ENCODE measurements at places on chromosomes 3 and 15.

- DNase-seq: no peak
Measured at GRCh38 chr3:7333125-7333524, 472.2 kb downstream of the GRM7 start.

GRCh38 chr3:181999314-181999713, 287.6 kb downstream of the SOX2 start:
- DNase-seq: no peak

DNA sequence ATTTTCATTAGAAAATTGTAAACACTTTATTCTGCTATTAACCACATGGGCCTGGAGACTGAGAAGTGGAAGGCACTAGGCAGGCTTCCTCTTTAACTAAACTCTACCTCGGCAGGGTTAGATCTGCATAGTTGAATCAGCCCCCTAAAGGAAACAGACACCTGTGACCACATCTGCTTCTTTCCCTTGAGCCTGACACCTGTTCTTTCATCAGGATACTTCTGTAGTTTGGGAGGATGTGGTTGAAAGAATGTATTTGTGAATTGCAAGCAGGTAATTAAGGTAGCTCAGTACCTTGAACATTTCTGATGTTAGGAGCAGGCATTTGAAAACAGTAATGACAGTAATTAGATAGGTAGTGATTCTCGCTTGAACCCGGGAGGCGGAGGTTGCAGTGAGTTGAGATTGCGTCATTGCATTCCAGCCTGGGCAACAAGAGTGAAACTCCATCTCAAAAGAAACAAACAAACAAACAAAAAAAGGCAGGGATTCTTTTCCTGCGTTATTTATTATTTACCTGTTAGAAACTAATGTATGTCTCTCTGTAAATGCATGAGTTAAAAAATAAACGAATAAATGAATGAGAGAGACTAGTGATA, 468.5 kb downstream of the NLGN1 start:
- DNase-seq: no peak

DNA sequence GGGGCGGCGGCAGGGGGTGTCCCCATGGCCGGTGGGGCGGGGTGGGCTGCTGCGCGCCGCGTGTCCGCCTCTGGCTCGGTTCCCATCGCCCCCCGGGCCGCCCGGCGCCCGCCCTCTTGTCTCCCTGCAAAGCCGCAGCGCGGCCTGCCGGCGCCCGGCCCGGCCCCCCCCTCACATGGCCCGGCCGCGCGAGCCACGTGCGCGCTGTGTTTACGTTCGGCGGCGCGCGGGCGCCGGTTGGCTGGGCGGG, 502 bp downstream of the NR1D2 start:
- DNase-seq: no peak

DNA sequence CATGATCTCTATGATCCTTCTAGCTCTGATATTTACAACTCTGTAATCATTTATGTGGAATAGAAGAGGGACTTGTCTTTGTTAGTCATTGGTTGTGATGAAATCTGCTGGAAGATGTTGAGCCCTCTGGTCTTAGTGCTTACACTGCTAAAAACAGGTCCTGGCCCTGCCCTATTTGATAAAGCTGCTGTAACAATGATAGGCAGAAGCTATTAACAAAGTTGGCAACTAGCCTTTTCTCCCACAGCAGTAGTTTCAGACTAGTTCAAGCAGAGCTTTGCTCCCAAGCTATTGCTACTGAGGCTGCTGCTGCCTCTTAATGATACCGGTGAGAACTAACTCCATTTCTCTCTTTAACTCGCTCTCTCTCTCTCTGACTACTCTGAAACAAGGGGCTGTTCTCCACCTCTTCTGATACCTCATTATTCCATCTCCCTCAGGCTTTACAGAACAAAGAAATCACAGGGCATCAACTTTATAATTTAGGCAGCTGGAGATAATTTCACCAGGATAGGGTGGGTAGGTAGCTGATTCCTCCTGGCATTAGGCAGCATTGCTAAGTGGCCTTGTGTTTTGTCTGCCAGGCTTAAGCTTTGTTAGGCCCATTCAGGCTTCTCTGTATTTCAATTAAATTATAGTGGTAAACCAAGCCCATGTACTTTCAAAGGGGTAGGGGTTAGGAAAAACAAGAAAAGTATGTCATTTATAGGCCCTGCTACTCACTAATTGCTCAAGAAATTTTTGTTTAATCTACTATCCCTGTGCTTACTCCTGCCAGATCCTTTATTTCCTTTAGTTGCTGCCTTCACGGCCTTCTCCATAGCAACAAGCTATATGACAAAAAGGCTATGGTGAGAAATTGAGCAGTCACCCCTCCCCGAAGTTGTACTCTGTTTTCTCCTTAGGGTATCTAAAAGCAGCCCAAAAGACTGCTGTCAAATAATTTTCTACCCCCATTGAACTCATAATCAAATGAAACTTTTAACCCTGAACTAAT, 139.6 kb downstream of the RBPMS2 start:
- DNase-seq: no peak

DNA sequence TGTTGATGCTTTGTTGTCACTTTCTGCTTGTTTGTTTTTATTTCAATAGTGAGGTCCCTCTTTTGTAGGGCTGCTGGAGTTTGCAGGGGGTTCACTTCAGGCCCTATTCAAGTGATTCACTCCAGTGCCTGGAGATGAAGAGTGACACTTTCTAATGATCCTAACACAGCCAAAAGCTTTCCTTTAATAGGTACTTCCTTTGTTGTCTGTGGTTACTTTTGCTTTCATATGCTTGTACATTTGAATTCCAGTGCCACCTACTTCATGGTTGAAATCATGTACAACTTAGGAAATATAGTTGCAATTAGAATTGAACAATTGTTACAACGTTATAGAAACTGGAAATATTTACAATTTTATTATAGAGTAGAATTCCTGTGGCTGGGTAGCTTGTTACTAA, 466.8 kb upstream of the EPHA3 start:
- DNase-seq: no peak

DNA sequence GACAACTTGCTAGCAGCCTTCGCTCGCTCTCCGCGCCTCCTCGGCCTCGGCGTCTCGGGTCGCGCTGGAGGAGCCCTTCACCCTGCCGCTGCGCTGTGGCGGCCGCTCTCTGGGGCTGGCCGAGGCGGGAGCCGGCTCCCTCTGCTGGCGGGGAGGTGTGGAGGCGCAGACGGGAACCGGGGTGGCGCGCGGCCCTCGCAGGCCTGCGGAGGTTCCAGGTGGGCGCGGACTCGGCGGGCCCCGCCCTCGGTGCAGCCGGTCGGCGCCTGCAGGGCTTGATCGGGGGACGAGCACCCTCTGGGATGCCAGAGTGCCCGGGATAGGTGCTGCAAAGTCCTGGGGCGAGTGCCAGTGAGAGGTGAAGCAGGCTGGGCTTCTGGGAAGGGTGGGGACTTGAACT, 989.9 kb downstream of the ROBO2 start:
- DNase-seq: no peak

DNA sequence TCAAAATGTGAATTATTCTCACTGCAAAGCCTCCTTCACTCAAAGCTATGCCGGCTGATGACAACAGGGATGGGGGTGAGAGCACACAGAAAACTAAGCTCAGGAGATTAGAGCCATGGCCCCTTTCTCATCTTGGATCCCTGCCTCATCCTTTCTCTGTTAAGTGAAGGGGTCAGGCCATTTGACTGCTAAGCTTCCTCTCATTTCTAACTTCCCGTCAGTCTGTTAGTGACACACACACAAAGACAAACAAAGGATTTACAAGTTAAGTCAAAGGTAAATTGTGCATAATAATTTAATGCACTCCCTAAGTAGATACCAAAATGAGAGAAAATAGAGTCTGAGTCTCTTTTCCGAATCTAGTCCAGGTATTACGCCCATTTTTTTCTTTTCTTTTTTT, 1.2 kb downstream of the SS18L2 start:
- no peak for DNase-seq

- peak; percentile 13 for DNase-seq
Measured at GRCh38 chr3:134485075-134485717, 589 bp downstream of the ANAPC13 start.

DNA sequence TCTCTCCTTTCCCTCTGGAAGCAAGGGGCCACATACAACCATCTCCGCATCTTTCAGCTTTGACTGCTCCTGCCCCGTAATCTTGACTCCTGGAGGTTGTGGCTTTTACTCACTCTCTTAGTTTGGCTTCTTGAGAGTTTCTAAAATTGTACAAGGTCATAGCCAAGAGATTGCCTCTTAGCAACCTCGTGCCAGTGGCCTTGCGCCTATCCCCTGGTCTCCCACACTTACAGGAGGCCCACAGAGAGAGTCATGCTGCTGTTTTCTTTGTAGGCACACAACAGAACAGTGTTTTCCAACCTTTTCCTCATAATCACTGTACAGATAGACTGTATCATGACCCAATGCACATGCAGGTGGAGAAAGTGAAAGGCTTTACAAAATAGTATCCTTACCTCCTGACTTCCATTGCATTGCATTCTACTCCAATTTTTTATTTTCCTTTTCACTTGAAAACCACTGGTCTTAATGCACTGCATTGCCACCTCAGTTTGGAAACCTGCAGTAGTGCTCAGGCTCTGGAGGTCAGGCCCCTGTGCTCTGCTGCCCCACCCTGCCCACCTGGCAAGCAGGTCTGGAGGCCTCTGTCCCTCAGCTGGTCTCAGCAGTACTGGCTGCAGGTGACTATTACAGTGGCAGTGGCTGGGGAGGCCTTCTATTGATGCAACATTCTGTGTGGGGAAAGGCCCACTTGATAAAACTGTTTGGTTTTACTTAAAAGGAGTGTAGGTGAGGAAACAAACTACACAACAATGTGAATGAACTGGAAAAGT, 156.2 kb downstream of the DNAJB8 start:
- DNase-seq: no peak

DNA sequence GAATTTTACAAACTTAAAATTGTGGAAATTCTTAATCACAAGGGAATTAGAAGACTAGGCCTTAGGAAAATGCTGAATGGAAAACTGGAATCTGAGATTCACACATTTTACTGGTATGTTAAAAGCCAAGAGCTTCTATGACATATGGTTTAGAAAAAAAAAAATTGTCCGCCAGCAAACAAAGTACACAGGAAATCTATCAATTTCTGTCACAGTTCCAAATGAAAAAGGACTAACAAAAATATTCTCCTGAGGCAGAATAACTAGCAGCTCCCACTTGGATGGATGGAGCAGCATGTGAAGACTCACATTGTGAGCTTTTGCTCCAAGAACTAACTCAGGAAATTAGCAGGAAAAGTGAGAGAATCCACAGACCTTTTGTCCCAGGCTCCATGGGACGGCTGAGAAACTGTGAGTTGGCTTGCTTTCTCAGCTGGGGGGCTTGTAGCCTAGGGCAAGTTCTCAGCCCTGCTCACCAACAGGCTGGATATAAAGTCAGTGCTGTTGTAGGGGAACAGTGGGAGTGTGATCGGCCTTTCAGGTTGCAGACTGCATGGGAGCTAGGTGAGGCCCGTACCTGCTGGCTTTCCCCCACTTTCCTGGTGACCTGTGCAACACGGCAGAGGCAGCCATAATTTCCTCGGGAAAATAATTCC, 731.1 kb upstream of the SGO1 start:
- no peak for DNase-seq

DNA sequence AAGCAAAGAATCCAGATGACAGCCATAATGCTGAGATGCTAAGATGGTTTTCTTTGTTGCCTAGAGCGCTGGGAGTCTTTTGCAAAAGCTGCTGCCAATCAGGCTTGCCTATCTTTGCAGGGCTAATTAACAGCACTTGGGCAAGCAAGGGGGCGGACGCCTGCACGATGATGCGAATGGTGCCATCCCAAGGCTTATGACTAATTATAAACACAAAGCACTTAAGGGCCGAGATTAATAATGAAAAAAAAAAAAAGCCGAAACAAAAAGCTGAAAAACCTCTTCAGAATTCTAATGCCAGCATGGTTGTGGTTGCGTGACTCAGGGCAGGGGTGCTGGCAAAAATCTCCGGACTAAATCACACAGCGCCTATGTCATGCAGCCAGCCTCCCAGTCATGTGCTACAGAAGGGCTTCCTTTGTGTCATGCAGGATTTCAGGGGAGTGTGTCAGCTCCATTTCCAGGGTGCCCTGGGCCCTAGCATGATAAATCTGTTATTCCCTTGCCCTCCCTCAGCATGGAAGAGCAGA, 185.0 kb upstream of the ANKRD28 start:
- no peak for DNase-seq

- no peak for DNase-seq
Measured at GRCh38 chr3:100682056-100682853, 27.0 kb upstream of the TFG start.

DNA sequence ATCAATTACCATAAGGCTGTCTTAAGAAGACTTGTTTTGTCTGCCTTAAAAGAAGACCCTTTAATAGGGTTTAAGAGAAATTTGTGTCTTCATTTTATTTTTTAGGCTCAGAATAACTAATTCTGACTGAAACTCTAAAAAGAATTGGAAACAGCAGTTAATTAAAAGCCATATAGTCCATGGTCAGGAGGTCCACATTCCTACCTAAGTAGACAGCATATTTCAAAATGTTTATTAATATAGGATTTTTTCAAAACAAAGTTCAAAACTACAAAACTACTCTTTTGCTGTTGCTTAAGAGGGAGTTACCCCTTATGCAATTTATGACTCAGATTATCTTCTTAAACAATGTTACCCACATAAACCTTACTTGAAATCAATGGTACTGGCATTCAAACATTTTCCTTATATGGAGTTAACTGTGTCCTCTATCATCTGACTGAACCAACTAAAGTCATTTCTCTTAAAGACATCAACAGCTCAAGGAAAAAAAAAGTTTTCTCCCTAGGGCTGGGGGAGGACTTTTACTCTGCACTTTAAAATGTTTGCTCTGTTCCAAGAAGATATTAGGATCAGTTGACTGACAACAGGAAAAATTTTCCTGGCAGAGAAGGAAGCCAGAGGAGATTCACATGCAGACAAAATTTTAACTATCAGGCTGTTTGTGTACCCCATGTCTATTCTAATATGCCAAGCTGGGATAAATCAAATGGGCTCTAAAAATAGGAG, 56.8 kb upstream of the NANOGP8 start:
- no peak for DNase-seq

GRCh38 chr3:149965278-149965677, 5.4 kb downstream of the PFN2 start:
- DNase-seq: no peak

GRCh38 chr3:11211531-11212298, 57.4 kb downstream of the HRH1 start:
- no peak for DNase-seq

DNA sequence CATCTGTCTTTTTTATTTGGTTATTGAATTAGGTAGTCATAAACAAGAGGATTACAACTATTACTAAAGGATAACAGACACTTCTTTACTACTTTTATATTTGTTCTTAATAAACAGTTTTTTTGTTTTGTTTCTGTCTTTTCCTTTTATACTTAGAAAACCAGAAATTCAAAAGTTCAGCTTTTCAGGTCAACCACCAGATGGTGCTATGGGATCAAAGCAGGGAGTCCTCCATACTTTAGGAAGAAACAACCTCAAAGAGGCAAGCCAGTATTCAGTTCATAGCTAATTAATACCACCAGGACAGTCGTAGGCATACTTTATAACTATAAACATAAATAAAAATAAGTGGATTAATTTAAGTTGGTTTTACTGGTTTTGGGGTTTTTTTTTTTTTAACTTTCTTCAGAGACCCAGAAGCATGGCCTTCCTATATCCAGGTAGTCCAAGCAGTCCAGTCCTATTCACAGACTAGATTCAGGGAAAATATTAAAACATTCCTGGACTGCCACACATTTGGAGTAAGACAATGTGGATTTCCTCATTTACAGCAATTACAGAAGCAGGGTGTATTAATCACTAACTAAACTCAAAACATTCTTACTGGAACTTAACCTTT, 16.0 kb upstream of the EID1 start:
- peak; percentile 68 for DNase-seq
